ENCODE measurements at places on chromosomes 2 and 18.

DNA sequence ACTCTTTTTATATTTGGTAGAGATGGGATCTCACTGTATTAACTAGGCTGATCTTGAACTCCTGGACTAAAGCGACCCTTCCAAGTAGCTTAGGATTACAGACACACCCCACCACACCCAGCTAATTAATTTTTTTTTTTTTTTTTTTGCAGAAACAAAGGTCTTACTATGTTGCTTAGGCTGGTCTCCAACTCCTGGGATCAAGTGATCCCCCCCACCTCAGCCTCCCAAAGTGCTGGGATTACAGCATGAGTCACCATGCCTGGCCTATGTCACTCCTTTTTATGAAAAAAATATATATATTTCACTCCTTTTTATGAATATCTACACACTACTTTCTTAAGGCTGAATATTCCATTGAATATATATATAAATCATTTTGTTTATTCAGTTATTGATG, 162.8 kb downstream of the MGAT5 start:
- DNase-seq, result no peak

DNA sequence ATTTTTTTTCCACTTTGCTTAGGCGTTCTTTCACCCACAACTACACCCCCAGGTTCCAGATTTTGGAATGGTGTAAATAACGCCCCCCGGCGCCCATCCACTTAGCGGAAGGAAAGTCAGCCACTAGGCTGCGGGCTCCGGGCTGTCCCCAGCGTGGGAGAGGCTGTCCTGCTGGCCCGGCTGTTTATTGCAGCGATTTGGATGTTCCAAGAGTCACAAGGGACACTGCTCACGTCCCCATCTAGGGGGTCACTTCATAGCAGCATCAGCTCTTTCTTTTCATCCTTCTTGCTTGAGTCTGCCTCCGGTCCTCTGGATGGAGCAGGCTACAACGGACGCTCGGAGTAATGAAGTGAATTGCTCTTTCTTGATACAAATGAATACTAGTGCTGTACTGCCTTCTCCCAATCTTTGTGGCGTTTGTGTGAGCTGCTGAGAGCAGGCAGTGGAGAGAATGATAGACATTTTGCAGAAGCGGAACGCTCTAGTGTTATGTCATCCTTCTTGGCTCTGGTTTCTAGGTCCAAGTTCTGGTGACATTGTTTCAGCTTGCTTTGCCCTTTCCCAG, 50.7 kb upstream of the PAIP2B start:
- DNase-seq, result no peak

DNA sequence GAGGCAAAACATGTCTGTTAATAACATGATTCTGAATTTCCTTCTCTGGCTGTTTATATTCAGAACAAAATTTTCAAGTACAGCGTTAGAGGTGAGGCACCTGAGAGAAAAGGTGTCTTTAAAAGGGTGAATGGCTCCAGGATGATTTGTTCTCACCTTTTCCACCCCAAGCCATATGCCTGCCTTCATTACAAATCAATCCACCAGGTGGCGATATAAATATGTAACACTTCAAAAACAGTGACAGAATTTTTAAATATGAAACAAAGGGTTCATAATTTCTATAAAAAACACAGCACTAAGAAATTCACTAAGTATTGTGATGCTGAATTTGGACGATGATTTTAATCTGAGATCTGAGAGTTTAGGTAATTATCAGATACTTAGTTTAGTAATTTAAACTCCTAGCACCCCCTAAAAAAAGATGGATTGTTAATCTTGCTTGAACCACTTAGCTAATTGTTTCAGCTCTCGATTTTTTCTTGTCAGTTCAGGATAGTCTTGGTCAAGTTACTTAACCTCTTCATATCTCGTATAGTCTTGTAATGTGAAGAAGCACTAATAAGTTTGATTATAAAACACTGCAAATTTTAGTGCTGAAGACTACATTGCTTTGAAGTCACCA, 528.8 kb downstream of the CPS1 start:
- DNase-seq, result no peak

GRCh38 chr2:190996338-190996946, 17.5 kb downstream of the STAT1 start:
- no peak for DNase-seq

Measured in NCI-H187 treated with DMSO at 0.1 percent for 48 hours (cell line).